ENCODE measurements at places on chromosomes 1 and 21. TPM values are rescaled to one million over a fixed set of nuclear protein-coding genes. Genes with fewer than 3 reads are reported as not detected.

The KCNJ10 gene
- total RNA-seq, result not detected

The ZYG11A gene
- 0.63 TPM for total RNA-seq

The CFHR4 gene
- total RNA-seq, result not detected

The GNAT2 gene
- total RNA-seq, result not detected

The IGSF3 gene
- total RNA-seq, result 0.47 TPM

The SERTAD4 gene
- 1.4 TPM for total RNA-seq

The SLC25A33 gene
- total RNA-seq, result 5.5 TPM

The PTPN22 gene
- total RNA-seq, result 3.7 TPM
